Endothelial cell of umbilical vein (primary cell): ENCODE measurements at places on chromosomes 2 and 18. TPM values are rescaled to one million over a fixed set of nuclear protein-coding genes. Genes with fewer than 3 reads are reported as not detected.
A peak's percentile ranks its signal among the peaks of the same experiment; 100 is the strongest.

GRCh38 chr18:44543387-44543786 is 137.3 kb upstream of the SETBP1 start:
- DNase-seq: no peak

DNA sequence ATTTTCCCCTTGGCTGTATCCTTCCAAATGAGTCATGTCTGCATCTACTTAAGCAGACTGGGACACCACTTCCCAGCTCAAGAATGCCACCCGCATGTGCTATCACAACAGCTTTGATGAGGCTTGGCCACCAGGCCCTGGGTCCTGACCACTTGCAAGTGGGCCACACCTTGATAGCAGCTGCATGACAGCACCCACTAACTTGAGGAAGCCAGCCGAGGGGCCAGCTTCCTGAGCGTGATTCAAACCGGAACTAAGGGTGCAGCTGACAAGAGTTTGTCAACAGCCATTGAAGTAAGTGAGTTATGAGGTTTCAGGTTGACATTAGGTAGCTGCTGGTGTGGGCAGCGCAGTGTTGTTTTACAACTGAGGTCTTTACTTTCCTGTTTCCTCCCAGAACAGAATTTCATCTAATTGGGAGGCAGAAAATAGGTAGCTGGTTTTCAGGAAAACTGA is 54.4 kb downstream of the EPHA4 start:
- peak; percentile 72 for DNase-seq

GRCh38 chr18:23693846-23694245 is 4.6 kb downstream of the LAMA3 start:
- DNase-seq: no peak

DNA sequence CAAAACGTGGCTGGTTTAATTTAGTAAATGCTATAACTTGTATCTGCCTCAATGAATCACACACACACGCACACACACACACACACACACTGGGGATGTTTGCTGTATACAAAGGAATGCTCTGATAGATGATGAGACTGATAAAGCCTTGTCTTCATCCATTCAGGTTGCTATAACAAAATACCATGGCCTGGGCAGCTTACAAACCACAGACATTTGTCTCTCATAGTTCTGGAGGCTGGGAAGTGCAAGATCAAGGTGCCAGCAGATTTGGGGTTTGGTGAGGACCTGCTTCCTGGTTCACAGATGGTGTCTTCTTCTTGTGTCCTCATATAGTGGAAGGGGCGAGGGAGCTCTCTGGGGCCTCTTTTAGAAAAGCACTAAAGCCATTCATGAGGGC is 149.5 kb upstream of the HDAC4 start:
- no peak for DNase-seq

- no peak for DNase-seq
Measured at GRCh38 chr18:6711467-6711866, 18.0 kb upstream of the ARHGAP28 start.

Gene SOX11
- not detected in 2 replicates for polyA plus RNA-seq

Gene IL18RAP
- 0.03 and 0.05 TPM in 2 replicates for polyA plus RNA-seq
